CD8-positive, alpha-beta T cell (primary cell): ENCODE measurements at places on chromosomes 2 and 18.

- peak; percentile 7 for DNase-seq
Measured at GRCh38 chr2:74250189-74250631, 51.8 kb downstream of the MTHFD2 start.

DNA sequence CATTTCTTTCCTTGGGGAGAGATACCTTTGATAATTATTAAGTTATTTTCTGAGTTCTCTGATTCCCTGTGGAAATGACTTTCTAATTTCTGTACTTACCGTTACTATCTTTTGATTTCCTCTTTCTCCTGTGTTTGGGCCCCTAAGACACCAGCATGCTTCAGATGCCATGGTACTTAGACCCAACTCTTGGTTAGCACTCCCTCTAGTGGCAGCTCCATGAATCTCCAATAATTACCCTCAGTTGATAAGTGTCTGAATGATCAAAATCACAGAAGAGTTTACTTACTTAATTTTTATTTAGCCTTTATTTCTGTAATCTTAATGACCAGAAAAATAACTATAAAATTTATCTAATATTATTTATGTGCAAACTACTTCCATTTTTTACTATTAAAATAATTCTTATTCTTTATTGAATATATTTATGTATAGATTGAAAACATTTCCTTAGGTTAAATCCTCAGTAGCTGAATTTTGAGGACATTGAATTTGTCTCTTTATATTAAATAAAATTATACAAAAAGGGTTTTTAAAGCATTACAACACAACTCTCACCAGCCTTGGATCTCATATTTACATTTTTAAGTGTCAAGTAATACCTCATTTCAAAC is 300.4 kb downstream of the KCNS3 start:
- peak; percentile 31 for DNase-seq

DNA sequence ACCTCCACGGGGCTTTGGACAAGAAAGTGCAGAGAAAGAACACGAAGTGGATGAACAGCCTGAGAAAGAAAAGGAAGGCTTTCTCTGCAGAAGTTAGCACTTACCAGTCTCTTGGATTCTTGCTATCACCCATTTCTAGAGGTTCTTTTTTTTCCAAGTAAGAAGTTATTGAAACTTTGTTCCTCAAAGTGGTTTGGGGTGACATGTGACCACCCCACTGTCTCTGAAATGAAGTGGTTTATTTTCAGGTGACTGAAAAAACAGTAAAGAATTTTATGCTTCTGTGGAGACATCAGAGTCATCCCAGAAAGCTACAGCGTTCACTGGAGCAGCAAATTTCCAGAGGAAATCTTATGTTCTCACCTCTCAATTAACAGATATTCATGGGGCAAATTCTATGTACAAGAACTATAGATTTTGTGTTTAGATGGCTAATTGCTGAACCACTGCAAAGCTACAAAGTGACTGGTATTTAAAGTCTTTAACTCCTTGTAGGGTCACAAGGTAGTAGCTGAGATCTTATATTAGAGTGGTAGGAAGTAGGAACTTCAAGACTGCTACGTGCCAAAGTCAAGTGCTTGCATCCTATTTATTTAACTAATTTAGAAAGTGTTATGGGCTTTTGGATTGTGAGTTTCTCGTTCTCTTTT is 267.5 kb downstream of the TGIF1 start:
- DNase-seq, result no peak

- DNase-seq, result no peak
Measured at GRCh38 chr2:236162031-236162845, 5.9 kb downstream of the GBX2 start.
